ENCODE measurements at places on chromosomes 12 and 14. TPM values are rescaled to one million over a fixed set of nuclear protein-coding genes. Genes with fewer than 3 reads are reported as not detected.

DNA sequence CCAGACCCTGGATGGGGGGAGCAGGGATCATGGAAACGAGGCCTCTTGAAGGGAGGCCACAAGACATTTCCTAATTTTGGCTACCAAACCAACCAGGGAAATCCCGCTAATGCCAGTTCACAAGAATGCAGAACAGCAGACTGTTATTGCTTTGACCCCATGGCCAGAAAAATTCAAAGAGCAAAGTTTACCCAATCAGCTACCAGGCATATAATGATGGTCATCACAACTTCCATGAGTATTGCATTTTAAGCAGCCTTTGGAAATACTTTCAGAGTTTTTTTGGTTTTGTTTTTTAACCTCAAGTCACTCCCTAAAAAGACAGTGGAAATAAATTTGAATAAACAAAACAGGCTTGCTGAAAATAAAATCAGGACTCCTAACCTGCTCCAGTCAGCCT lies at the start of gene IL25:
IL25 (plus strand) TSS at position 301 of the 400 bp plus-strand sequence.
- no peak within 1 kb of the TSS for H3K4me3 ChIP-seq
- DNase-seq: no peak
- no peaks in the 10 kb centered on the region for H3K27me3 ChIP-seq
- H3K27ac ChIP-seq: no peak within 1 kb of the TSS
- H3K36me3 ChIP-seq: no peaks in the 10 kb centered on the region

The MYF5 gene
- total RNA-seq: not detected

The ADAMTS20 gene
- total RNA-seq: not detected

DNA sequence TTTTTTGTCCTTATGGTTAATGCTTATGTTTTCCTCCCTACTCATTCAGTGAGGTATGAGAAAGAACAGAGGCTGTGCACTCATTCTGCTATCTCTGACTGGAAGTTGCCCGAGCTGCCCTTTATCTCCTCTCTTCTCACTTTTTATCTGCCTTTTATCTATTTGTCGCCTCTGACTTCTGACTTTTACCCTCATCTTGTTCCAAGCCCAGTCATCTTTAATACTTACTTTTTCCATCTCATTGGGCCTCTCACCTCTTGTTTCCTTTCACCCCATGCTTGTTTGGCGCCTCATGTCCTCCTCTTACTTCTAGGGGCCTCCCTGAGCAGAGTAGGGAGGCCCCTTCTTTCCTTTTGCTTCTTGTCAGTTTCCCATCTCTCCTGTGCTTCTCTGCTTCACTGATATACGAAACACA lies 50.7 kb downstream of the DIP2B start:
- H3K4me3 ChIP-seq: no peak overlapping the region
- H3K36me3 ChIP-seq: peaks cover 9% of the 10 kb centered on the region
- no peak for DNase-seq
- no peaks in the 10 kb centered on the region for H3K27me3 ChIP-seq

DNA sequence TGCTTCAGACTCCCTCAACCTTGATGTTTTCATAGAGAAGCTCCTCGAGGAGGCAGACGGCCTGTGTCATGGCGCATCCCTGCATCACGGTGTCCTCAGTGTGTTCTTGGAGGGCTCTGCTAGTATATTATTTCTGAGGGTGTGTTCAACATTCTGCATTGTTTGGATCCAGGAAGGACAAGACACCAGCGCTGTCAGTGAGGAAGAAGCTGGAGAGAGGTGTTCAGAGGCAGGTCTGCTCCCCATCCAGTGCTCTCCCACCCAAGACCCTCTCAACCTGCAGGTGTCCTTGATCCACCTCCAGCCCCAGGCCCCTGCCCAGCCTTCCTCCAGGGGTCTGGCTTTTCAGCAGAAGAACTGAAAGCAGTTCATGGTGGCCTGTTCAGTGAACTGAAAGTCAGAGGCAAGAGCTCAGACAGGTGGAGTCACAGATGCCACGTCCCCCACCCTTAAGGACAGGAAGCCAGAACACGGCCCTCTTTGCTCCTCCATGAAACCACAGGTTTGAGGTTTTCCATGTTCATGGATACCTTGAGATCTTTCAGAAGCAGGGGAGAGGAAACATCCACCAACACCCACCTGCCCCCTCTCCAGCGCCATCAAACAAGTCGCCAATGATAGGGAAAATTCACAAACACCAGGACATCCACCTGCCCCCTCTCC lies 37.4 kb downstream of the DIO3 start:
- H3K4me1 ChIP-seq: no peaks in the 10 kb centered on the region
- H3K36me3 ChIP-seq: no peaks in the 10 kb centered on the region
- no peak for DNase-seq
- H3K27ac ChIP-seq: no peak overlapping the region
- H3K27me3 ChIP-seq: no peaks in the 10 kb centered on the region
- H3K4me3 ChIP-seq: no peak overlapping the region
